Activated naive CD8-positive, alpha-beta T cell treated with anti-CD3 and anti-CD28 coated beads for 36 hours (primary cell): ENCODE measurements at places on chromosomes 5 and 9. TPM values are rescaled to one million over a fixed set of nuclear protein-coding genes. Genes with fewer than 3 reads are reported as not detected.

The CANX gene
- total RNA-seq = 571 TPM

- no peaks in the 10 kb centered on the region for H3K36me3 ChIP-seq
- DNase-seq = no peak
- no peaks in the 10 kb centered on the region for H3K4me1 ChIP-seq
- H3K4me3 ChIP-seq = no peak overlapping the region
- H3K27me3 ChIP-seq = no peaks in the 10 kb centered on the region
These were observed 338.8 kb downstream of the NNT start for GRCh38 chr5:43941806-43942205.

DNA sequence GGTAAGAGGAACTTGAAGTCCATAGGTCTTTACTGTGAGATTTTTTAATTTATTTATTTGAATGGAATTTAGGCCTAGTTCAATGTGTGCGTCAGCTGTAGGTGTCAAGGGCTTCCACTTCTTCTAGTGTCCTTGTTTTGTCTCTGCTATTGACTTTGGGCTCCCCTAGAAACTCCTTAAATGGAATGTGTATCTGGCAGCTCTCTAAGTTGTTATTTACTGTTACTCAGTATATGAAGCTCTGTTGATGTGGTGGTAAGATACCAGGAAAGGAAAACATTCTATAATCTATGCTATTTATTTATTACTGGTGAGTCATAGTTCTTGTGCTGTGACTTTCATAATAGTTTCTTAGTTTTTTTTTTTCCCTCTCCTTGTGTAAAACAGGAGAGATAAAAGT lies 97.1 kb downstream of the GABRA1 start:
- no peak overlapping the region for H3K27ac ChIP-seq
- H3K27me3 ChIP-seq = no peaks in the 10 kb centered on the region
- H3K36me3 ChIP-seq = no peaks in the 10 kb centered on the region
- no peaks in the 10 kb centered on the region for H3K4me1 ChIP-seq

DNA sequence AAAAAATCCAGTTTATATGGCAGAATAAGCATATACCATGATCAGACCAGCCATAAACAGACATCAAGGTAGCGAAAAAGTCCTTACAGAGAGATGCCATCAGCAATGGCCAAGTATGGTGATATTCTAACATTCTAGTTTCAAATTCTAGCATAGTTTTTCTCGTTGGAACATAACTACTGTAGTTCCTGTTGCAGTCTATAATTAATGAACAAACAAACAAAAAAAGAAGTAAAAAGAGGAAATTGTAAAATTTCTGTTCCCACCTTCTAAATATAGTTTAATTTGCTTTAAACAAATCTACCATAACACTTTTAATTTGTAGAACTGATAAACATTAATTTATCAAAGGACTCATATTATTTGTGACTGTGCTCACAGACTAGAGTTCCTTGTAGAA lies 9.9 kb upstream of the CD180 start:
- no peaks in the 10 kb centered on the region for H3K27me3 ChIP-seq
- H3K36me3 ChIP-seq = peaks cover 5% of the 10 kb centered on the region
- peak overlapping the region; percentile 47 for H3K4me3 ChIP-seq

GRCh38 chr9:90420768-90421513 lies 221.7 kb downstream of the DIRAS2 start:
- no peak overlapping the region for H3K4me3 ChIP-seq
- H3K36me3 ChIP-seq = no peaks in the 10 kb centered on the region
- no peaks in the 10 kb centered on the region for H3K27me3 ChIP-seq
- H3K4me1 ChIP-seq = no peaks in the 10 kb centered on the region
- H3K27ac ChIP-seq = no peak overlapping the region
- DNase-seq = no peak

GRCh38 chr9:131393622-131394463 lies at the start of gene PRRC2B:
Gene PRRC2B, plus strand, starts transcription at chr9:131394086. Its CDS starts 36,059 bp downstream, at chr9:131430145.
- H3K36me3 ChIP-seq = peaks cover 22% of the 10 kb centered on the region
- peak within 1 kb of the TSS; percentile 95 for H3K27ac ChIP-seq
- H3K4me1 ChIP-seq = peaks cover 43% of the 10 kb centered on the region
- H3K4me3 ChIP-seq = peak within 1 kb of the TSS; percentile 88
- DNase-seq = peak; percentile 87

DNA sequence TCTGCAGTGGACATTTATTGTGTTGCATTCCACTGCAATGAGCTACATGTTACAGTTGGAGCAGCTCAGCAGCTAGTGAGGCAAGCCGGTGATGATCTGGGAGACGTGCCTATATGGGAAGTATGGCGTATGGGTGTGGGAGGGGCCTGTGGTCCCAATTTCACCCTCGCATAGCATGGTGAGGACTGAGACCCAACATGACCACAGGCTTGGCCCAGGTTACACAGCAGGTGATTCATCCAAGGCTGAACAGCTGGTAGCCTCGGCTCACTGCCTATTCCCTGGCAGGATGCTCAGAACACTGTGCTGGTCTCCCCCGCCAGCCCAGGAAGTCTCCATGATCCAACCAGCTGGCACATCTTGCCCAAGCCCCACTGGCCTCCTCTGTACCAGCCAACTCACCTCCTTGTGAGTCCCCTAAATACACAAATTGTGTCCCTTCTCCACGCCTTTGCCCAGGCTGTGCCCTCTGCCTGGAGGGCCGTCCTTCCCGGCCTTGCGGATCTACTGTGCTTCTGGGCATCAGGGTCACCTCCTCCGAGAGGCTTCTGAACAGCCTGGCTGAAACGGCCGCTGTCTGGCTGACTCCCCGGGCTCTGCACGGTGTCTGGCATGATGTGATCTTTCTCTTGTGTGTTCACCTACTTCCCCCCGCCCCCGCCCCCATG lies 81.4 kb downstream of the NSUN2 start:
- H3K27ac ChIP-seq = no peak overlapping the region
- DNase-seq = no peak
- H3K36me3 ChIP-seq = no peaks in the 10 kb centered on the region
- H3K4me1 ChIP-seq = no peaks in the 10 kb centered on the region
- no peak overlapping the region for H3K4me3 ChIP-seq

- no peak for DNase-seq
- H3K27me3 ChIP-seq = no peaks in the 10 kb centered on the region
- H3K4me1 ChIP-seq = no peaks in the 10 kb centered on the region
- no peak overlapping the region for H3K4me3 ChIP-seq
- H3K27ac ChIP-seq = no peak overlapping the region
- no peaks in the 10 kb centered on the region for H3K36me3 ChIP-seq
These were observed 69.8 kb upstream of the UBTD2 start for GRCh38 chr5:172353271-172353812.

- H3K36me3 ChIP-seq = peaks cover 3% of the 10 kb centered on the region
- DNase-seq = no peak
- H3K27ac ChIP-seq = no peak overlapping the region
- H3K4me3 ChIP-seq = no peak overlapping the region
- H3K4me1 ChIP-seq = peaks cover 42% of the 10 kb centered on the region
- H3K27me3 ChIP-seq = no peaks in the 10 kb centered on the region
These were observed 3.0 kb downstream of the RECK start for GRCh38 chr9:36039696-36040095.

DNA sequence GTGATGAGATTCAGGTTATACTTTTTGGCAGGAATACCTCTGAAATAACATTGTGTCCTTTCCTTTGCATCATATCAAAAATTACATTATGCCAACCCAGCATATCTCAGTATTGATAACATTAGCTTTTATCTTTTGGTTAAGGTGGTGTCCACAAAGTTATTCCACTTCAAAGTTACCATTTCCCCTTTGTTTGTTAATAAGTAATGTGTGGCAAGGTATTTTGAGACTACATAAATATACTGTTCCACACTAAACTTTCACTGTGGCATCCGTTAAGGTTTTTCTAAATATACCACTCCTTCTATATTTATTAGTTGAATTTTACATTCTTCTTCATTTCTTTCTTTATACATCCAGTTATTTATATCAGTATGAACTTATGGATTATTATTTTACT lies 14.1 kb upstream of the ARHGEF37 start:
- H3K27ac ChIP-seq = no peak overlapping the region
- no peaks in the 10 kb centered on the region for H3K4me1 ChIP-seq
- no peak for DNase-seq

- peak overlapping the region; percentile 94 for H3K27ac ChIP-seq
- peak overlapping the region; percentile 61 for H3K4me3 ChIP-seq
- H3K36me3 ChIP-seq = peaks cover 18% of the 10 kb centered on the region
- H3K27me3 ChIP-seq = no peaks in the 10 kb centered on the region
These were observed 13.4 kb upstream of the TNIP1 start for GRCh38 chr5:151094030-151094851.

GRCh38 chr5:66974256-66974655 lies 222.3 kb downstream of the CD180 start:
- H3K27ac ChIP-seq = no peak overlapping the region
- no peak for DNase-seq
- no peak overlapping the region for H3K4me3 ChIP-seq
